ENCODE measurements at places on chromosomes 1 and 21.

- peak; percentile 21 for DNase-seq
Measured at GRCh38 chr1:31985430-31985829, 28.2 kb upstream of the KHDRBS1 start.

DNA sequence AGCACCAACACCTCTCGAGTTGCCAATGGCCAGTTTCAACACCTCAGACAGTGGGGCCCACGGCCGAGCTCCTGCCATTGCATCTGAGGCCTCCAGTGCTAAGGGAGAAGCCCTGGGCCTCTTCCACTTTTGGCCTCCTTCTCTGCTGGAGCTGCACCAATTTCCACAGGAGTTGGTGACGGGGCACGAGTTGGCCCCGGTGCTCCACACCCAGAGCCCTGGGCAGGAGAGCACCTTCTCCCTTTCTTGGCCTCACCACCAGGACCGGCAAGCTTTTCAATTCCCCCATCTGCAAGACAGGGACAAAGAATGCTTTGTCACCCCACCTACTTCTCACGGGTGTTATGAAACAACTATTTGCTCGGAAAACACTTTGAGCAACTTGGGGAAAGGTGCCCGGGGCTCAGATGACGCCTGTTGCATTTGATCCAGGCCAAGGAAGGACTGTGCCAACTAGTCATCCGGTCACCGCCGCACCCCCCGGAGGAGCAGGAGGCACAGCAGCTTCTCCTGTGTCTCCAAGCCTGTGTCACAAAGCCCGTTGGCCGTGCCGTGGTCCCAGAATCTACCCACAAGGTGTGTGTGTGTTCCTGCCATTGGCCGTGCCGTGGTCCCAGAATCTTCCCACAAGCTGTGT, 55.2 kb downstream of the TOMM20 start:
- DNase-seq = no peak

GRCh38 chr1:165383067-165383466, 26.6 kb upstream of the LMX1A start:
- no peak for DNase-seq

DNA sequence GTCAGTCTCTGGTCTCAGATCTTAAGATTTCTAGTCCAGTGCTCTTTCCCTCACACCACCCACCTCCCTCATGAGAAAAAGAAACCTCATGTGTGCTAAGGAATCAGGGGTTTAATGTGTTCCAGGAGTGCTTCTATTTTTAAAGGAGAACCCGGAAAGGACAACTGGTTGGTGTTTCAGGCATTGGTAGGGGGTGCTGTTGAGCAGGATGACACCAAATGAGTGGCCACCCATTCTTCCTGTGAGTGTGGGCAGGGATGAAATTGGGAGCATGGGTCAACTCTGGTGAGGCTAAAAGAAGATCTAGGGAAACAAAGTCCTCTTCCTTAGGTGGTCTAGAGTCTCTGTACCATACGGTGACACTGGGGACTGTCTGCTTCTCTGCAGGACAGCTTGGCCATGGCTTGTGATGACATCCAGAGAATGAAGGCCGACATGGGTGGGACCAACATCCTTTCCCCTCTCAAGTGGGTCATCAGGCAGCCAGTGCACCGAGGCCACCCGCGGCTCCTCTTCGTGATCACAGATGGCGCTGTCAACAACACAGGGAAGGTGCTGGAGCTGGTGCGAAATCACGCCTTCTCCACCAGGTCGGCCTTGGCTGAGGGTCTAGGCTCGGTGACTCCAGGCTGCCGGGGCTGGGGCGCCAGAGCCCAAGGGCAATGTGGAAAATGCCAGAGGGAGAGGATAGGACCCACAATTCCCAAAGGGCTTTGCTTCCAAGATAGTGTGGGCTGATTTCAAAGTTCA, 39.3 kb downstream of the VWA5B1 start:
- DNase-seq = no peak

DNA sequence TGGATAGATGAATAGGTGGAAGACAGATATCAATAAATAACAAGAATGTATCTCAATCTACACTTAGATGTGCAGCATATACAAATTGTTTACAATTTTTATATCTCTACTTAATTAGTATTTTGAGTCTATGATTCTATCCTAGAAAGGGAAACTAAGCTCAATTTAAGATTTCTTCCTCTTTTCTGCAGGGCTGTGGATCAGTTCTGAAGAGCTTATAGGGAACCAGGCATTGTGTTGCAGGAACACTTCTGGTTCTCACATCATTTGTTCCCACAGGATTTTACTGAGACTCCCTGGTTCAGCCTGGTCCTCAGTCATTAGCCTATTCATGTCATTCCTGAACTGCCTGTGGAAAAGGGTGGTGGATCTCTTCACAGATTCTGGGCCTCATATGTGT, 105.8 kb downstream of the TNFSF18 start:
- no peak for DNase-seq

DNA sequence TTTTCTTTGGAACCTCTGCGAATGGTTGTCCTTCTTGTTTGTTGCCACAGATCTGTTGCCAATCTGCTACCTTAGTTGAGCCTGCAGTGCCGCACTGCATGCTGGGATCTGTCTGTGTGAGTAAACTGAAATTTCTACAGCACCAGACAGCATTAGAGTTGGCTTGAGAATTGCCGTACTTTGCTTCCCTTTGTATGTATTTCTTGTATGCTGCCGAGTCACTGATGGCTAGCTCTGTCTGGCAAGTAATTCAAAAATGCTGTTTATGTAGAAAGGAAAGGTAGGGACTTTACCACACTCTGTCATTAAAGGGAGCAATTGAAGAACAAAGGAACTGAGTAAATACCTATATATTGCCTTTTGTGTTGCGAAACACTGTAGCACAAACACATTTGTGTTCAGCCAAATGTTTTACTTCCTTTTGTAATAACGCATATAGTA, 857.4 kb downstream of the USP25 start:
- DNase-seq = no peak

DNA sequence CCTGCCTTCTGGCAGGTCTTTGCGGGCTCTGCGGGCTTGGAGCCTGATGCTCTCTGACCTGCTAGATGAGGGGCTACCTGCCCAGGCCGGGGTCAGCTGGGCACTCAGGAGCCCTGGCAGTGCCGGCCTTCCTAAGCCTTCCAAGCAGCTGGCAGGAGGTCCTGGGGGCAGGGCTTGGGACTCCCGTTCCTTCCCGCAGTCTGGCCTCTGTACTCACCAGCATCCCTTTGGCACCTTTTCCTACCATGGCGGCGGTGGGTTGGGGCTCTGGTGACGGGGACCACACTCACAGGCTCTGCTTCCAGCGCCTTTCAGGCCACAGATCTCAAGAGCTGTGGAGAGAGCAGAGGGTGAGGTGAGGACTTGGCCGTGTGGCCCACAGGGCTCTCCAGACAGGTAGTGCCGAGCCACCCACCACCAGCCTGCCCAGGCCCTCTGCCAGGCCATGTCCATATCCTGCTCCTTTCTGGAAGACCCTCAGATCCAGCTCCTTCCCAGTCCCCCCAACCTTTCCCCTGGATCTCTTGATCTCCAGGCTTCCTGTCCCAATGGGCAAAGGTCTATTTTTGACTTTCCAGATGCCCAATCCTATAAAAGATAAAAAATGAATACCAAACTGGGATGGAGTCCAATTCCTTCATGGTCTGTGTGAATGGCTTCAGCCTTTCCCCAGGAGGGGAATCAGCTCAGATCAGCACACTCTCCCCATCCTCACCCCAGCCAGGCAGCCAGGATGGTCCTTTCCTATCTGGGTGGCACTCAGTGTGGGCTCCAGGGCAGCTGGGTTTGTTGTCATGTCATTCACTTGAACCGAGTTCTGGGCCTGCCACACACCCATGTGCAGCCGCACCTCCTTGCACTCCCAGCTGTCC, 7.0 kb downstream of the SLC6A9 start:
- DNase-seq = no peak

DNA sequence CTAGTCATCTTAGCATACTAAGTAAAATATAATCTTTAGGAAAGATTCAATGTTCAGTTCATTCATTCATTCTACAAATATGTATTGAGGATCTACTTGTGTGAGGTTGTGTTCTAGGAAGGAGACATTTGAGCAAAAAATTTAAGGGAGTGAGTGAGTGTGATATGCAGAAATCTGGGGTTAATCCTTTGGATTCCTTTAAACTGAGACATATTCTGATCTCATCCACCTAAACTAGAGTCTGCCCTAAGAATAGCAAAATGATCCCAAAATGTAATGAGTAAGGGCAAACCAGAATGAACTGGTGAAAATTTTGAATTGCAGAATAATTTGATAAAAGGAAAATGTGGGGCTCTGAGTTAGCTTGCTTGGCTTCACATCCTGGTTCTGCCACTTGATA, 8.6 kb downstream of the UBE2U start:
- no peak for DNase-seq

- no peak for DNase-seq
Measured at GRCh38 chr1:26164861-26165842, 3.6 kb downstream of the C1orf232 start.

GRCh38 chr1:11142618-11143391, 43.1 kb upstream of the EXOSC10 start:
- no peak for DNase-seq

- DNase-seq = peak; percentile 52
Measured at GRCh38 chr1:43143441-43143888, 28.6 kb downstream of the EBNA1BP2 start.

GRCh38 chr1:210662291-210663050, 333.8 kb downstream of the HHAT start:
- no peak for DNase-seq

- no peak for DNase-seq
Measured at GRCh38 chr1:31731049-31731565, 27.3 kb upstream of the COL16A1 start.

GRCh38 chr1:14707531-14708445, 109.3 kb downstream of the KAZN start:
- DNase-seq = no peak

DNA sequence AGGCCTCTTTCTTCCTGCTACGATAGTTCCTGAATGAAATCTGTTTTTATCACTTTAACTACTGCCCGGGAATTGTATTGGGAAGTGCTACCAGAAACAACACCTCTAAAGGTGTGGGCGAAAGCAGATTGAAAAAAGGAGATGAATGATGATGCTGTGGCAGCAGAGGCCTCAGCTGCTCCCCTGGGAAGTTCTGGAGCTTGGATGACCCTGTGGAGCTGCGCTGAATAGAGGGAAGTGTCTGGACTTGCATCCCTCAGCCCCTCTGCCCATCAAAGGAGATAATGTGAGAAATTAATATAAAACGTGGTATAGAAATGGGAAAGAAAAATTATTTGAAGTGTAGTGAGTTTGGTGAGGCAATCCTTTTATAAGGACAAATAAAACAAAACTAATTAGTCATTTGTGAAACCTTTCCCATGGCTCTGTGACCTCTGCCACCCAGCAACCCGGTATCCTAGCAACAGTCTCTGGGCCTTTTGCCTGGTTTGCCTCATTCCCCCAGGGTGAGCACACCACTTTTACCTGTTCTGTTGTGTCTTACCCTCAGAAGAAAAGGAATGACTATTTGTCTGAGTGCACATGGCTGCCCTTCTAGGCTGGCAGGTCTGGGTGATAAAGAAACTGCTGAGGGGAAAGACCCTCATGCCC, 21.3 kb downstream of the OVAAL start:
- DNase-seq = no peak

DNA sequence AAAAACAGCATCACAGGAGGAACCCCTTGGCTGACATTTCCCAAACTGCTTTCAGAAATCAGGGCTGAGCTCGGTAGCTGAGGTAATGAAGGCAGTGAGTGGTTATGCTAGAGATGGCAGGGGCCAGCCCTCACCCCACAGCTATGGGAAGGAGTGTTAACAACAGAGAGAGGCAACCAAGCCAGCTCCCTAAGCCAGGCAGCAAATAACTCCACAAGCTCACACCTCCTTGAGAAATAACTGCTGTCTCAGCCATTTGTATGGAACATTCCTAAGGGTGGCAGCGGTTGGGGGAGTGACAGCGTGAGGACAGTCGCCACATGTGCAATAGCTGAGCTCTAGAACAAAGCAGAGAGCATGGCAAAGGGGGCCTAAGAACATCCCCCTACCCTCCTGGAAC, 42.6 kb downstream of the LMX1A start:
- DNase-seq = no peak

DNA sequence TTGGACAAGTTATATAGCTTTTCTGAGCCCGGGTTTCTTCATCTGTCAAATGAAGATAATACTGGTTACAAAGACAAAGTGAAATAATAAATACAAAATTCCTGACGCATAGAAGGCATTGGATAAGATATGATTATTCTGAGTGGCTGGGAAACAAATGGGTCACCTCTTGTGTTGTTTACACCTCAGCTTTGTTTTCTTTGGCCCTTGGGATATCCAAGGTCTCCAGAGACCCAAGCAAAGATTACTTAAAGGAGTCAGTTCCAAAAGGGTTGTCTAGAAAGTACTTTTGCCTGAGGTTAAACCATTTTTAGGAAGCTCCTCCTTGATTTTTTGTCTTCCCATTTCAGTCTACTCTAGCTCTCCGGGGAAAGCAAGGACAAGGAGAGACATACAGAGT, 9.7 kb downstream of the KHDRBS1 start:
- no peak for DNase-seq

- DNase-seq = no peak
Measured at GRCh38 chr21:17128132-17128531, 384.7 kb upstream of the CXADR start.

DNA sequence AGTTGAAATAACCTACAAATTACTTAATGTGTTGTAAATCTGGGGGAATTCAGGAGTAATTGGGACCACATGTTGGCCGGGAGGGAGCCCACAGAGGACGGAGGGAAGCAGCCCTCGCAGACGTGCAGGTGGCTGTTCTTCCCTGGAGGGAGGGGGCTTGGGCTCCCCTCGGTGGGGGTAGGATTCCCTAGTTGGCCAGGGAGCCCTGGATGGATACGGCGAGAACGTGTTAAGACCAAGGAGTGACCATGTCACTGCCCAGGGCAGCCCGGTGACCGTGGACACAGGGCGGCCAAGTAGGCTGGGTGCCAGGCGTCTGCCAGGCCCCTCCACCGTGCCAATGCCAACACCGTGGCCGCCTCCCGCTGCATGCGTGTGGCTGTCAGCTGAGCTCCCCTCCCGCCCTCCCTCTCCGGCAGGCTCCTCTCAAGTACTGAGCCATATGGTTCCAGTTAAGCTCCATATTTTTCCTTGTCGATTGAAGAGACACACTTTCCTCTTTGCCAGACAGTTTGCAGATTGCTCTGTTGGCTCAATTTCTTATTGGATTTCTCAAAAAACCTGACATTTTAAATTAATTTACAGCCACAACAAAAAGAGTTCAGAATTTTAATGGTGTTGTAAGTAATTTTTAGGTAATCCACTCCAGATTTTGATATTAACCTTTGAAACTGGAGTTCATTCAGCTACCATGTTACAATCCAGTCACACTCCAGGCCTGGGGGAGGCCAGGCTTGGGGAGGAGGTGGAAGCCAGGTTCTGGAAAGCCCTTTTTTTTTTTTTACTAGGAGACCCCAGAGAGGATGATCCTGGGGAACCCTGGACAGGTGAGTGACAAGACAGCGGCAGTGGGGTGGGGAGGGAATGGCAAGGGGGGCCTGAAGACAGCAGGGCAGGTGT, 71.2 kb downstream of the CASZ1 start:
- DNase-seq = no peak

Data from hematopoietic multipotent progenitor cell treated with erythropoietin and hydrocortisone succinate and interleukin-3 and kit ligand, for 6 days (in vitro differentiated cells).